ENCODE measurements at places on chromosomes 2 and 18. TPM values are rescaled to one million over a fixed set of nuclear protein-coding genes. Genes with fewer than 3 reads are reported as not detected.

DNA sequence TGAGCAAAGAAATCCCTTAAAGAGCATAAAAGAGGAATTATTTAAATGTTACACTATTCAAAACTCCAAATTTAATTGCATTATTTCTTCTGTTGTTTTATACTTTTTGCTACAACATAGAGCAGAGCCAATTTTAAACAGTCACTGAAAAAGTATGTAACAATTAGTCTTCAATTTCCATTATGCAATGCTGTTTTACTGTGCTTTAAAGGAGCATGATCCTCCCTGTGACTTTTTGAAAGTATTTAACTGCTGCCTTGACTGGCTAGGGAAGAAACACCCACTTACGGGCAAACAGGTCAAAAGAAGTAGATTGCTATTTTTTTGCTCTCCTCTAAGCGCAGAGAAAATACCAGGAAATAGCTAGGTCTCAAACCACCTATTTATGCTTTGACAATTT, 217.4 kb upstream of the GCFC2 start:
- H3K36me3 ChIP-seq: no peaks in the 10 kb centered on the region
- no peak for DNase-seq
- no peaks in the 10 kb centered on the region for H3K27me3 ChIP-seq
- H3K4me3 ChIP-seq: no peak overlapping the region
- H3K4me1 ChIP-seq: no peaks in the 10 kb centered on the region
- no peak overlapping the region for H3K27ac ChIP-seq

DNA sequence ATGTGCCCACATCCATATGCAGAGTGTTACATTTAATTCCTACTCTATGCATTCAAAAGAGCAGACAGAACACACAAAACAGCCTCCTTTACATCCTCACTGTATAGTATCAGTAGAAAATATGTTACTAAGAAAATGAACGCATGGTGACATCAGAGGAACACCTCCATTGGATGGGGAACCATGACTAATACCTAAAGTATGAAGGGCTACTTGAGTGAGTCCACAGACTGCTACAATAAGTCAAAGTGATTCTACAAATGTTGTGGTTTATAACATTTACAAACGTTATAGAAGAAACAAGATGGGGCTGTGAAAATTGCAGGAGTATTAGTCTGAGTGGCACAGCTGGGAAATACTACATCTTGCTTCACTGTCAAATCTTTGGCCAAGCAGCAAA, 1830.9 kb upstream of the PIK3C3 start:
- no peak overlapping the region for H3K4me3 ChIP-seq

DNA sequence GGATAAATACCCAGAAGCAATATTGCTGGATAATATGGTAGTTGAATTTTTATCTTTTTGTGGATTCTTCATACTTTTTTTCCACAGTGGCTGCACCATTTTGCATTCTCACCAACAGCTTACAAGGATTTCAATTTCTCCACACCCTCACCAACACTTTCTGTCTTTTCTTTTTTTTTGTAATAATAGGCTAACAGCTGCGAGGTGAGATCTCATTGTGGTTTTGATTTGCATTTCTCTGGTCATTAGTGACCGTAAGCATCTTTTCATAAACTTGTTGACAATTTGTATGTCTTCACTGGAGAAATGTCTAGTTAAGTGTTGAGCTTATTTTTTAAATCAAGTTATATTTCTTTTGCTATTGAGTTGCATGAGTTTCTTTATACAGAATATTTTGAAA, 17.6 kb upstream of the SLC9A2 start:
- H3K27me3 ChIP-seq: peaks cover 12% of the 10 kb centered on the region
- H3K4me1 ChIP-seq: no peaks in the 10 kb centered on the region
- no peaks in the 10 kb centered on the region for H3K36me3 ChIP-seq
- H3K4me3 ChIP-seq: no peak overlapping the region

DNA sequence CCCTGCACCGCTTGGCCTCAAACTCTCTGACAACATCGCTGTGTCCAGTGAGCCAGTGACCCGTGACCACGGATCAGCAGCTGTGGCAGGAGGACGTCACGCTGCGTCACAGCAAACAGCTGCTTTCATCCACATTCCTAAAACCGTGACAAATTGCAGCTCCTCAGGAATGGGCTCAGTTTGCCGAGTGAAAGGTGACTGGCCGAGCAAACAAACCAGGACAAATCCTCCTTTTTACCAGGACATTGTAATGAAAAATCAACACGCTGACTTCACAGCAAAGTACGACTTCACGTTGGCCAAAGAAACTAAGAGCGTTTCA, 57.6 kb downstream of the PXDN start:
- peak; percentile 82 for DNase-seq
- H3K27me3 ChIP-seq: no peaks in the 10 kb centered on the region
- H3K4me1 ChIP-seq: peaks cover 32% of the 10 kb centered on the region
- peak overlapping the region; percentile 74 for H3K27ac ChIP-seq

GRCh38 chr2:167212014-167212648, 323.9 kb downstream of the XIRP2 start:
- H3K36me3 ChIP-seq: no peaks in the 10 kb centered on the region
- peaks cover 9% of the 10 kb centered on the region for H3K27me3 ChIP-seq
- no peak overlapping the region for H3K4me3 ChIP-seq
- no peaks in the 10 kb centered on the region for H3K4me1 ChIP-seq

The DNAJC5G gene
- total RNA-seq: not detected

GRCh38 chr2:135985826-135986393, 484 bp upstream of the DARS1 start:
- H3K36me3 ChIP-seq: peaks cover 11% of the 10 kb centered on the region
- H3K27ac ChIP-seq: peak overlapping the region; percentile 95
- H3K4me3 ChIP-seq: peak overlapping the region; percentile 94
- H3K27me3 ChIP-seq: no peaks in the 10 kb centered on the region

DNA sequence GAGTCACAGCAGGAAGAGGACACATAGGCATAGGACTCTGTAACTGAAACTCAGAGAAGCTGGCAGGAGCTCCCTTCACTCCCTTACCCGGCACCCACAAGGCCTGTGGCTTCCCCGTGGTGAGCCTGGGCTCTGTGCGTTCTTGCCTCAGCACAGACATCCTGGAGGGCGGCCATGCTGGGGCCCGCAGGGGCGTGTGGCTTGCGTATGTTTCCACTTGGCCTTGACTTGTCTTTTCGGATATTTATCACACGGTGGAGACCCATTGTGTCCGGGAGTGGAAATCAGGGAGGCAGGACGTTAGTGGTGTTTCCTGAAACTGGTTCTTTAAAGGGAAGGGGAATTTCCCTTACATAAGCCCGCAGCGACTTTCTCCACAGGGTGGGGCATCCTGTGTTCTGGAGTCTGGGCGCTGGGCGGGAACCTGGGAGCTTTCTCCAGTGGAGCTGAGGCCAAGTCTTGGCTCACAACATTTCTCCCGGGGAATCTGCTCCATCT, 49.9 kb upstream of the EML6 start:
- H3K4me1 ChIP-seq: peaks cover 20% of the 10 kb centered on the region
- no peaks in the 10 kb centered on the region for H3K27me3 ChIP-seq
- H3K36me3 ChIP-seq: peaks cover 21% of the 10 kb centered on the region
- no peak overlapping the region for H3K4me3 ChIP-seq

DNA sequence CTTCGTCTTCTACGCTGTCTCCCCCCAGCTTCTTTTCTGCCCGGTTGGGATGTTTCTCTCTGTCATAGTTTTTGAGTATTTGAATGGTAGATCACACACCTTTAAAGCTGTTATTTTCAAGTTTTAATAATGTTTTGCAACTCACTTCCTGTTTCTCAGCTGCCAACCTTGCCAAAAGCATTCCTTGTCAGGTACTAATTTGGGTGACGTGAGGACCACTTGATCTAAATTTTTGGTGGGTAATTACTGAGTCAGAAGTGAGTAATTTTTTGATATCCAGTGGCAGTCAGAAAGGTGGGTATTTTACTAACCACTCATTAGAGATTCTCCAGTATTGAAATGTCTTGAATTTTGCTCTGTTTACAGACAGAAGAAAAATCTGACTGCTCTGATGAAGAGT, 852.4 kb upstream of the FANCL start:
- no peak for DNase-seq
- no peak overlapping the region for H3K4me3 ChIP-seq
- H3K36me3 ChIP-seq: no peaks in the 10 kb centered on the region
- H3K27ac ChIP-seq: no peak overlapping the region
- peaks cover 8% of the 10 kb centered on the region for H3K27me3 ChIP-seq
- H3K4me1 ChIP-seq: no peaks in the 10 kb centered on the region

The CAPN14 gene
- 0.24 TPM for total RNA-seq

- DNase-seq: peak; percentile 70
- no peak overlapping the region for H3K27ac ChIP-seq
- H3K4me3 ChIP-seq: no peak overlapping the region
- no peaks in the 10 kb centered on the region for H3K27me3 ChIP-seq
Measured at GRCh38 chr18:75860166-75860565, 432.7 kb upstream of the SMIM21 start.

DNA sequence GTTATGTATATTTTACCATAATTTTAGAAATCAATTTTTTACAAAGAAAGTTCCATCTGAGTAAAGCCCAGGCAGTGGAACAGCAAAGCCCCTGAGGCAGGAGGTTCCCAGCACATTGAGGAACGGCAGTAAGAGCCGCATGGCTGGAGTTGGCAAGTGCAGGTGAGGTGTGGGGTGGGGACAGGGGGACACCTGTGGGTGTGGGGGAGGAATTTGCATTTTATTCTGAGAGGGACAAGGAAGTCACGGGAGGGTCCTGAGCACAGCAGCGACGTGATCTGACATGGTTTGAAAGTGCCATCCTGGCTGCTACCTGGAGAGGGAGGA, 16.1 kb upstream of the ADI1 start:
- no peak for DNase-seq
- peaks cover 10% of the 10 kb centered on the region for H3K36me3 ChIP-seq
- peak overlapping the region; percentile 78 for H3K4me3 ChIP-seq
- H3K27ac ChIP-seq: peak overlapping the region; percentile 99
- peaks cover 23% of the 10 kb centered on the region for H3K4me1 ChIP-seq

DNA sequence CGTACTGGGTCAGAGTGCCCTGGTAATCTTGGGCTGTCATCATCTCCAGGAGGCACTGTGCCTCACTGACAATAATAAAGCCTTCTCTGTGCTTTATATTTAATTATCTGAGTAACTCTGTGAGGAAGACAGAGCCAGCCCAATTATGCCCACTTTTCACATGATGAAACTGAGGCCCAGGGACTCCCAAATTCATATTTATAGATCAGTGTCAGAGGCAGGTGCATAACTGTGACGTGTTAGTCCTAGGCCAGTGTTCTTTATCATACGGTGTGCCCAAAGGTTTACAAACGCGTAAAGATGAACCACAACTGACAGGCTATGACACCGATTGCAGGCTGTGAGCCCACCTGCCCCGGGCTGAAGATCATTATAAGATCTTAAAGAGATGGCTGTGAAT, 65.4 kb downstream of the XDH start:
- no peak overlapping the region for H3K4me3 ChIP-seq
- no peak overlapping the region for H3K27ac ChIP-seq
- no peak for DNase-seq
- H3K36me3 ChIP-seq: peaks cover 1% of the 10 kb centered on the region

DNA sequence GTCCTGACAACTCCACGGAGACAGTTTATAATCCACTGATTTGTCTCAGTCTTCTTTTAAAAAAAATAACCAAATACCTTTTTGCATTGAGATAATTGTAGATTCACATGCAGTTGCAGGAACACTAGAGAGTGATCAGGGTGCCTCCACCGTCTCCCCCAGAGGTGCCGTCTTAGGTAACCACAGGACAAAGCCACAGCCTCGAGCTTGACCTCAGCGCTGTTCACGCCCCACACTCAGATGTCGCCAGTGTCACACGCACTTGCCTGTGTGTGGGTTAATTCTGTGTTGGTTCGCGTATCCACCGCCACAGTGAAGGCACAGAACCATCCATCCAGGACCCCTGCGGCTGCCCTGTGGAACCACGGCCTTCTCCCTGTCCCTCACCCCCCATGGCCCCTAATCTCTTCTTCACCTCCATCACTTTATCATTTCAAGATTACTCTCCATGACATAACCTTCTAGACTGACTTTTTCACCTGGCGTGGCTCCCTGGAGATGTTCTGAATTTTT, 295.0 kb upstream of the HDAC4 start:
- no peaks in the 10 kb centered on the region for H3K36me3 ChIP-seq
- no peaks in the 10 kb centered on the region for H3K27me3 ChIP-seq
- H3K4me1 ChIP-seq: no peaks in the 10 kb centered on the region
- peak; percentile 80 for DNase-seq
- H3K27ac ChIP-seq: no peak overlapping the region
- H3K4me3 ChIP-seq: no peak overlapping the region

The AKAIN1 gene
- total RNA-seq: not detected

The KCNG2 gene
- total RNA-seq: not detected

The PJVK gene
- total RNA-seq: 7.4 TPM

DNA sequence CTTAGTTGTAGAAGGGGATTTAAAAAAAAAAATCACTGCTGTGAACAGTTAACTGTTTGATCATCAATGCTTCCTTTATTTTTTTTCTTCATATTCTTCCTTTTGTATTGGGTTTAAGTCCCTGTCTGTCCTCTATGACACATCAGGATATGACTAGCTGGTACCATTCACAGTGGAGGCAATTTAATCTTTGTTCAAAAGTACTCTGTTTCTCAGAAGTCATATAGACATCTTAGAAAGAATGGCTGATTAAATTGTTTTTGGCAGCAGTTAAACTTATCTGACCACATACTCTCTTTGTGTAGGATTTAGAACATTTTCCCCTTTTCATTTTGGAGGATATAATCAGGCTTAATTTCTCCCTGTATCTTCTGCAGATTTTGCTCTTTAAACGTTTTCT, 807.8 kb upstream of the CDH2 start:
- no peak overlapping the region for H3K4me3 ChIP-seq
- peaks cover 12% of the 10 kb centered on the region for H3K4me1 ChIP-seq
- peaks cover under 1% of the 10 kb centered on the region for H3K27me3 ChIP-seq
- no peak for DNase-seq
